Effector memory CD4-positive, alpha-beta T cell (primary cell): ENCODE measurements at places on chromosomes 16 and 17.

DNA sequence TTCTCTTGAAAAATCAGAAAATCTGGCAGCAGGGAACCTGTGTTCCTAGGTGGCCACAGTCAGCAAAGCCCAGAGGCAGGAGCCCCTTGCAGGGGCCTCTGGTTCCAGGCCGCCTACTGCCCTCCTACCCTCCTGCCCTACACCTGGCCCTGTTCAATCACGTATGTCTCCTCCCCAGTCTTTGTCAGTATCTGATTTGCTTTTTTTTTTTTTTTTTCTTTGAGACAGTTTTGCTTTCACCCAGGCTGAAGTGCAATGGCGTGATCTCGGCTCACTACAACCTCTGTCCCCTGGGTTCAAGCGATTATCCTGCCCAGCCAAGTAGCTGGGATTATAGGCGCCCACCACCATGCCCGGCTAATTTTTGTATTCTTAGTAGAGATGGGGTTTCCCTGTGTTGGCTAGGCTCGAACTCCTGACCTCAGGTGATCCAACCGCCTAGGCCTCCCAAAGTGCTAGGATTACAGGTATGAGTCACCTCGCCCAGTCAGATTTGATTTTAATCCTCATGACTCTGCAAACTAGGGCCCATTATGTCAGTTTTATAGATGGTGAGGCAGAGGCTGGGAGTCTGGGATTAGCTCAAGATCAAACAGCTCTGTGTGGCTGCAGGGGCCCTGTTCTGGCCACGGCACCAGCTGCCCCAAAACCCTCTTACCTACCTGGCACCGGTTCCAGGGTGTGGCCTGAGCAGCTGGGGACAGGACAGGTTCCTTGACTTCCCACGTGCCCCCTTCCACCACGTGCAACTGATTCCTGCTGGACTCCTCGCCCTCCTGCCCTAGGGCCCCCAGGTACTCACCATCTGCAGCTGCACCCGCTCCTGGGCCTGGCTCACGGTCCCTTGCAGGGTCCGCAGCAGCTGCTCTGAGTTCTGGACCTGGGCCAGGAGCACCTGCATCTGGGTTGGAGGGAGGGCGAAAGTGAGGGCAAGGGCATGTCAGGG is 14.7 kb downstream of the RABEP2 start:
- DNase-seq: no peak

- no peak for DNase-seq
These were observed 475.9 kb downstream of the GRIN2A start for GRCh38 chr16:9706217-9706836.

DNA sequence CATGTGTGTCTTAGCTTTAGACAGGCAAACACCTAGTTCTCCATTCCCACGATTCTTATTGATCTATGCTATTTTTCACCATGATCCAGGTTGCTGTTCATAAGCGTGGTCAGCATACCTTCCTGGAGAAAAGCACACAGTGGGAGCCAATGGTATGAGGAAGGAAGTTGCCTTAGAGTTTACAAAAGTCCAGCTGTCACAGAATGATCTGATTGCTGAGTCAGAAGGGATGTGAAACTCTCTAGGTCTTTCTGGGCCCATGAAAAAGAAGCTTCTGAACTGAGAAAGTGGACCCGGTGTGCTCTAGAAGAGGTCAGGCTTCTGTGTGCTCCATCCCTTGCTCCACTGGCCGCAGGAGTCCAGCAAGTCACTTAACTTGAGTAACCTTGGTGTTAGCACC is 71.0 kb upstream of the CCL1 start:
- DNase-seq: no peak

GRCh38 chr17:8412089-8412488 is 14.5 kb upstream of the RNF222 start:
- no peak for DNase-seq

DNA sequence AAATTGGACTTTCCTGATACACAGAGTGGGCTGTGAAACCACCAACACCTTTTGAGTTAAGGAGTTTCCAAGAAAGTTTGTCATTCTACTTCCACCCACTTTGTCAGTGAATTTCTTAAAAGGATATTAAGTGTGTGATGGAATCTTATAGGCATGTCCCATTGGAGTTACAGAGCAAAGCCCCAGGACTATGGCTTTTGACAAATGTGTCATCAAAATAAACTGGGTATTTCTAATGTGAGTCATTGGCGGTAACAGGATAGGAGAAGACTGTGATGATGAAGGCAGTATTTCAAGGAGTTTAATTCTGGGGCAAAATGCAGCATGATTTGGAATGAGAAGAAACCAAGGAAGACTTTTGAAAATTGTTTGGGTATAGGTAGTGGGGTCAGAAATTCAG is 1013.8 kb upstream of the EEF2KMT start:
- no peak for DNase-seq
